ENCODE measurements at places on chromosomes 5 and 9. TPM values are rescaled to one million over a fixed set of nuclear protein-coding genes. Genes with fewer than 3 reads are reported as not detected.

DNA sequence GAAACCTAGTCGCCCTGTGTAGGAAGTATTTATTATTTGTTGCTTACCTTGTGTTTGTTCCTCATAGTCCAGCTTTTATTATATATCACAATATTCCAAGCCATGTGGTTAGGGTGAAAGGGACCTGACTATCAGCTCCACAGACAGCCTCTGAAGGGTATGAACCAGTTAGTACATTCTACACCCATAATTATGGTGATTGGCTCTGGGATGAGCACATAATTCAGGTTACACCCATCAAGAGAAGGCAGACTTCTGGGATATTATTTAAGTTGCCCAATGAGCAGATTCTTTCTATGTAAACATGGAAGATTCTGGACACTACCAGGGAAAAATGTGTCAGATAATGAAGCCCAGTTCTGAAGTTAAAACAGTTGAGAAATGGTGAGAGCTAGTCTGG, 168.0 kb downstream of the KIF4B start:
- no peak for DNase-seq

DNA sequence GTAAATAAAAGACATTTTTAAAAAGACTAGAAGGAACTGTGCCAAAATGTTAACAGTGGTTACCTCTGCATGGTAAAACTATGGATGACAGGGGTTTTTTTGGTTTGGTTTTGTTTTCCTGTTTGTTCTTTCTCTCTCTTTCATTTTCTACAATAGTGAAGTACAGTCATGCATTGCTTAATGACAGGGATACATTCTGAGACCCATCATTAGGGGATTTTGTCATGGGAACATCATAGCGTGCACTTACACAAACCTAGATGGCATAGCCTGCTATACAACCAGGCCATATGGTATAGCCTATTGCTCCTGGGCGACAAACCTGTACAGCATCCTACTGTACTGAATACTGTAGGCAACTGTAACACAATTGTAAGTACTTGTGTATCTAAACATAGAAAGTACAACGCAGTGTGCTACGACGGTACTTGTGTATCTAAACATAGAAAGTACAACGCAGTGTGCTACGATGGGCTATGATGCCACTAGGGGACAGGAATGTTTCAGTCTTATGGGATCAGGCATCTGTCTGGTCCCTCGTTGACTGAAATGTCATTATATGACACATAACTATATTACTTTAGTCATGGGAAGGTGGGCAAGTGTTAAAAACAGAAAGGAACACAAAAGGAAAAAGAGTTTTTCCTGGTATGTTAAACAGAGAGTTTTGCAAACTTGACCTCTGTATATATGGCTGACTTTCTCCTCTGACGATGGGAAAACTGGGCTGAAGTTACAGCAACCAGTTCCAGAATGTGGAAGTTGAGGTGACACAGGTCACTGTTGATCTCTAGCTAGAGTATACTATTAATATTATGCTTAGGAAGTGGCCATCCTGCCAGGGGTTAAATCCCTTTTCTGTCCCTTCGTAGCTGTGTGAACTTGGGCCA, 7.4 kb upstream of the ADAM19 start:
- no peak for DNase-seq

The UBE2QL1 gene
- not detected for total RNA-seq

- no peak for DNase-seq
Measured at GRCh38 chr9:16509997-16510396, 360.5 kb downstream of the BNC2 start.

Data from uterus (tissue), 4 donors.